Amygdala (tissue), 56 donors: ENCODE measurements at places on chromosomes 3 and 15.

GRCh38 chr15:35705884-35706585 is 160.1 kb upstream of the DPH6 start:
- DNase-seq, result no peak

DNA sequence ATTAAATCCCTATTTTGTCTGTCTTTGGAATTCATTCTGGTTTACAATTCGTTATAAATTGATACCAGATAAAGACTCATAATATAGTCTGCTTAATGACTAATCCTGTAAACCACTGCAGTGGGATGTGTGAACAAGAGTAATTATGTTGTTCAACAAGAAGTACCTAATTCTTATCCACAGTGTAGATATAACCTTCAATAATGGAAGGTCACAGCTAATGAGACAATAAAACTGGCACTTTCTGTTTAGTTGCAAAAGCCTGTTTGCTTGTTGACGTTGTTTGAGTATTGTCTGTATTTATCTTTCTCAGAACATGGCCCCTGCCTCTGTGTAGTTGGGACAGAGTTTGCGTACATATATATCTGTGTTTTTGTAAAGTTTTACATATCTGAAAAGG is 26.7 kb downstream of the PIAS1 start:
- DNase-seq, result no peak

GRCh38 chr15:44879066-44879465 is 77.4 kb upstream of the TERB2 start:
- no peak for DNase-seq

DNA sequence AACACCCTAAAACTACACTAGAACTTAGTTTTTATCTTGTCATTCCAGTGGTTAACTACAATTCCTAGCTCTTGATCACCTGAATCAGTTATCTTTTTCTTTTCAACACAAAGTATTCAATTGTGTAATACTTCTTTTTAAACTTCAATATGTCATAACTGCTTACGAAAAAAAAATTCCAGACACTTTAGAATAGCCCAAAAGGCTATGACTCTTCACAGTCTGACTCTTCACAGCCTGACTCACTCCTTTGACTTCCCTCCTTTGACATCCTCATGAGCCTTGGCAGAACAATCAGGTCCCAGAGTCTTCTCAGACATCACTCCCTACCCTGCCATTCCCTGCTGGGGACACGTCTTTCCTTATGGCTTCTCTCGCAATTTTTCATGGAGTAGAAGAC is 727.1 kb downstream of the ROBO1 start:
- DNase-seq, result no peak

- no peak for DNase-seq
These were observed 633.7 kb downstream of the ZIC1 start for GRCh38 chr3:148042663-148043445.

DNA sequence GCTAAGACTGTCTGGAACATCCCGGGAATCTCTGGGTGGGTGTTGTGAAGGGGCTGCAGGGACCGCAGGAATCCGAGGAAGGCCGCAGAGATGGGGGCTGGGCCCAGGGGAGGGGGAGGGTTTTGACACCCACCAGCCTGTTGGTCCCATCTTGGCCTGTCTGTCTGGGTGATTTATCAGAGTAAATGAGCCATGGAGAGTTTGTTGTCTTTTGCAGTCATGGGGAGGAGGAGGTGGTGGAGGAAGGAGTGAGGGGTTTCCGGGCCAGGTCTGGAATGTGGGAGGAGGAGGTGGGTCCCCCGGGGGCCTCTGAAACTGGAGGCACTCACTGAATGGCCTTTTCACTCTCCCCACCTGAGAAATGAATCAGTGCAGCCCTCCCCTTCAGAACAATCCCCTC is 11.5 kb downstream of the SEMA3F start:
- no peak for DNase-seq
